ENCODE measurements at places on chromosomes 7 and 10.

- peak; percentile 67 for DNase-seq
These were observed 48.3 kb downstream of the TMEM270 start for GRCh38 chr7:73909051-73909941.

DNA sequence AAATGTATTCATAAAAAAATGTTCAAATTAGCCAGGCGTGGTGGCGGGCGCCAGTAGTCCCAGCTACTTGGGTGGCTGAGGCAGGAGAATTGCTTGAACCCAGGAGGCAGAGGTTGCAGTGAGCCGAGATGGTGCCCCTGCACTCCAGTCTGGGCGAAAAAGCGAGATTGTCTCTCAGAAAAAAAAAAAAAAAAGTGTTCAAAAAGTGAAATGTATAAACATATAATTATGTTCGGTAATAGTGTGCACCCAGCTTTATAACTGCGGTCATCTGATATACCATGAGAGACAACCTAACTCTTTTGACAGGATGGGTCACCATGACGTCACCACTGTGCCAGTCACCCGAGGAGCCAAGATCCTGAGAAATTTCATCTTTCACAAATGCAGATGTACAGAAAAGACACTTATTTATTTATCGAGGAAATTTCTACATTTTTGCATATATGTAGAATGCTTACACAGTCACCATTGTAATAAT lies 594 bp upstream of the RP9 start:
- peak; percentile 34 for DNase-seq

DNA sequence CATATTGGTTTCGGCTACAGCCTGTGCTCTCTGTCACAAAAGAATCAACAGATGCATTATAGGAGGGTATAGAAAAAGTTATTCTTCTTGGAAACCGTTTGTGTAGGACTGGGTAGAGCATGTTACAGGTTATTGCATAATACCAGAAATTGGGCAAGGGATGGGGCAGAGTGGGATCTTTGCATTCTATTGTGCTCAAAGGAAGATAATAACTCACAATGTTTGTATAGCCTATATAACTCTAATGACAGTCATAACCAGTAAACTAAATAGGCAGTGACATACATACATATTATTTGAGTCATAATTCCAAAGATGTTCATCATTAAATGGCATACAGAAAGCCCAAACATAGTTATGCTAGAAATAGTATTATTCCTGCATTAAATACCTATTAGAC lies 179.7 kb downstream of the XPNPEP1 start:
- DNase-seq, result no peak

GRCh38 chr7:39923091-39923490 lies 27.0 kb upstream of the CDK13 start:
- no peak for DNase-seq

DNA sequence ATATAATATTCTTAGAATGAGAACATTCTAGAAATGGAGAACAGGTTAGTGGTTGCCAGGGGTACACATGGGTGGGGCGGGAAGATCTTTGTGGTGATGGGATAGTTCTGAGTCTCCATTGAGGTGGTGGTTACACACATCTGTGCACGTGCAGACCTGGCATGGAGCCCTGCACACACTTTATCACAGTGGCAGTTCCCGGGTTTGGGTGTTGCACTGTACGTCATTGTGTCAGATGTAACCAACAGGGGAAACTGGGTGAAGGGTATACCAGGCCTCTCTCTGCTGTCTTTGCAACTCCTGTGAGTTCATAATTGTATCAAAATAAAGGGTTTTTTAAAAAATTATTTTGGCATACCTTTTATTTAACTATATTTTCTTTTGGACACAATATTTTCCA lies 51.1 kb downstream of the LMTK2 start:
- DNase-seq, result no peak

- DNase-seq, result no peak
These were observed 31.6 kb upstream of the AKR1C1 start for GRCh38 chr10:4931587-4931986.

DNA sequence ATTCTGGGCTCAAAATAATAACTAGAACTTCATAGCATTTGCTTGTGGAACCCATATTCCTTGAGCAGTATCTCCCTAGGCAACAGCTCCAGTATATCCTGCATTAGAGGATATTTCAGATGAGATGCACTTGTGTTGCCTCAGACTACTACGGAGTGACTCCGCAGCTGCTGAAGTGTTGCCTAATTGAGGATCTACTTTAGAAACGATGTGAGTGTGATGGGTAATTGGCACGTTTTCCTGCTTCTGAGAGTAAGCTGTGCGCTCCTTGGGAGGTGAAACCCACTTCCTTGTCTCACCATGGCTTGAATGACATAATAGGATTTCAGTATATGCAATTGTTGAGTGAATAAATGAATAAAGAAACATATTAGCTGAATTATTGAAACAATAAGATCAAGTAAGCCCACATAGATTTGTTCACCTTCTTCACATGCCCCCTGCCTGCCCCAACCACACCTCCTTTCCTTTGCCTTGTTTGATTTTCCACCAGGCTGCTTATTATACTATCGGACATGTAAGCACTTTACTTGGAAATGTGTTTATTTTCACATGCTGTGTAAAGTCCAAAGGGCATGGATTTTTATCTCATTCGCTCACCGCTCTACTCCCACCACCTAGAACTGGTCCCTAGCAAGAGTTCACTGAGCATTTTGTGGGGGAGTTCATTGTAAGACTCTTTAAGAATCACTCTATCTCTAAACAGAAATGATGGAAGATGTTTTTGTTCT lies 303.8 kb downstream of the KCNMA1 start:
- DNase-seq, result no peak

- no peak for DNase-seq
These were observed 20.9 kb downstream of the EBF3 start for GRCh38 chr10:129942936-129943715.

- DNase-seq, result peak; percentile 88
These were observed 71.3 kb upstream of the TES start for GRCh38 chr7:116139007-116139406.

- no peak for DNase-seq
These were observed 355.9 kb downstream of the KCNMA1 start for GRCh38 chr10:77281719-77282118.

GRCh38 chr7:98755138-98755898 lies 114.5 kb downstream of the TMEM130 start:
- no peak for DNase-seq

GRCh38 chr7:110119883-110120581 lies 970.9 kb upstream of the LRRN3 start:
- DNase-seq, result no peak

DNA sequence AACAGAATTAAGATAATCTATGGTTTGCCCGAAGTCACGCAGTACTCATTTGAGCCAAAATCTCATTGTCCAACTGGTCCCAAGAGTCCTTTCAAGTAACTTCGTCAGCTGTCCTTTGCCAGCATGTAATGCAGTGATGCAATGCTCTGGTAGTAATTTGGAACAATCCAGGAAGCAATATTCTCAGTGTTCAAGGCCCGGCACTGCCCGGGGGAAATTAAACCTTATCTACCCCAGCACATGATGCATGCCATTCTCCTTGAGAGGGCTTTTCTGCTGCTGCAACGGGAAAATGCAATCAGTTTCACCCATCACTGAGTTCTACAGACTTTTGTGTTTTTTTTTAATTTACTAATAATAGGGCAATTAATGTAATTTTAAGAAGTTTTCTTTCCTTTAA lies 77.6 kb upstream of the NME8 start:
- no peak for DNase-seq

DNA sequence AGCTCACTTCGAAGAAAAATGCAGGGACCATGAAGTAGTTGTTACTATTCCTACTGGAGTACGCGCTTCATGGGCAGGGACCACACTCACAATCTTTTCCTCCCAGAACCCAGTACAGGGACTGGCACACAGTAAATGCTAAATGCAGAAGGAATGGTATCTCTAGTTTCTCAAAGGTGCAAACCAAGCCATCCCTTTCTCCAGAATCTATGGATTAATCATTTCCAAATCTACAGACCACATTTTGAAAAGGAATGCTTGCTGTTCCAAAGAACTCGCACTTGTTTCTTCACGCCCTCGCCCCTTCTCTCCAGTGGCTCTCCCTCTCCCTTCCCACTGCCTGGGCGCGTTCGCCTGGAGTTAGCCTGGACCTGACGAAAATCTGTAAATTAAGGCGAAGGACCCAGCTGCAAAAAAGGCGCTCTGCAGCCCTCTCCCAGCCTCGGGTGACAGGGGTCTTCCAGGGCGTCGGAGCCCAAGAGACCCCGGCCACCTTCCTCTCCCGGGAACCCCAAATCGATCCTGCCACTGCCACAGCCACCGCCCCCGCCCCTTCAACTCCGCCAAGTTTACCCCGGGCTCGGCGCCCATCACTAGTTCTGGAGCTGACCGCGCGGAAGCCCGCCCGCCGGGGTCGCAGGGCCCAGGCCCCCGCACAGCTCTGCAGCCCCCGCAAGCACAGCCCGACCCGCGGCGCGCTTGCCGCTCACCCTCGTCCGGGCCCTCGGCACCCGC lies 527 bp downstream of the PDIA4 start:
- no peak for DNase-seq

Data from Ammon's horn (tissue), 1 donor.